ENCODE measurements at places on chromosomes 6 and 20. TPM values are rescaled to one million over a fixed set of nuclear protein-coding genes. Genes with fewer than 3 reads are reported as not detected.

DNA sequence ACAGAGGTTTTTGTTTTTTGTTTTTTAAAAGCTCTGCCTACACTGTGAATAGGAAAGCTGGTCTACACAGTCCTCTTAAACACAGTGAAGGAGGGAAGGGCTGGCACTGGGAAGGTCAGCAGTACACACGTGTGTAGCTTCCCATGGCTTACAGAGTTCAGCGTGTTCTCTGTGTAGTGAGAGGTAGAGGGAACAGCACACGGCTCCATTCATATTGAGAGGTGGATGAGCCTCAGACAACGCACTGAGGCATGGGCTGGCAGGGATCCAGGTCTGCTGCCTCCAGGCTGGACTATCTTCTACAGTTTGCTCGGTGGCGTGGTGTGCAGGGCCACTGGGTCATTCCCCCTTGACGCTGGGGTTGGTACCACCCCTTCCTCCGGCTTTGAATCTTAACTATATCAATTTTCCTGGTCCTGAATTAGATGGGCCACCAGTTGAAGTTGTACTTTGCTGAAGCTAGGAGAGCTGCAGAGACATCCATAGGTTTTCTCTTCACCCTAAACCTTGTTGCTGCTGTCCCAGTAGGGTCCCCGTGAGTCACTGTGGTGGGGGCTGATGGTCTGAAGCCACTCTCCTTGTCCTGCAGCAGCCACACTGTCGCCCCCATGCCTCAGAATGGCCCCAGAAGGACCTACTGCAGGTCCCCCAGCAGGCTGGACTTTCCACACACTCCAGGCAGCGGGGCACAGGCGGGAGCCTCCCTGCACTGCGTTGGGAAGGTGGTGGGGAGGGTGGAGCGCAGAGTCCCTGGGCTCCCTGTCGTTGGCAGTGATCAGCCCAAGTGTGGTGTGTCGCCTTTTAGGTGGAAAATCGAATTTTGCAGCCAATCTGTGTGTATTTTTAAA, 2.0 kb downstream of the ARFGAP1 start:
- peak; percentile 76 for DNase-seq

GRCh38 chr6:144581812-144582537, 296.8 kb downstream of the UTRN start:
- peak; percentile 65 for DNase-seq

DNA sequence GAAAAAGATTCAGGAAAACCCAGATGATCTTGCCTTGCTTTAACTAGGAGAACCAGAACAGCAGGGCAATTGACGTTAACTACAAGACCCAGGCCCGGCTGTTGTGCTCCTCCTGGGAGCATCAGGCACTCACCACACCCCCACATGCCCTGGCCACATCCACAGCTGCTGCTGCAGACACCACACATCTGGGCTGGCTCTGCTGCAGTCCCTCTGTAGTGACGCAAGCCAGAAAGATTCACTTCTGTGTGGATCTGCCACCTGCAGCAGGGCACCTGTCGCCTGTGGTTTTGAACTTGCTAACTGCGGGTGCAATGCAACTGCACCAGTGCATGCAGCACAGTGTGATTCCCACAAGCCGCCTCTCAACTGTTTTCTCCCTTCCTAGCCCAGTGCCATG, 228.8 kb downstream of the SYNDIG1 start:
- no peak for DNase-seq

- DNase-seq = no peak
Observed at GRCh38 chr6:166942393-166943168, 13.8 kb downstream of the RNASET2 start.

- peak; percentile 54 for DNase-seq
Observed at GRCh38 chr20:48329676-48330664, 497.8 kb downstream of the PREX1 start.

DNA sequence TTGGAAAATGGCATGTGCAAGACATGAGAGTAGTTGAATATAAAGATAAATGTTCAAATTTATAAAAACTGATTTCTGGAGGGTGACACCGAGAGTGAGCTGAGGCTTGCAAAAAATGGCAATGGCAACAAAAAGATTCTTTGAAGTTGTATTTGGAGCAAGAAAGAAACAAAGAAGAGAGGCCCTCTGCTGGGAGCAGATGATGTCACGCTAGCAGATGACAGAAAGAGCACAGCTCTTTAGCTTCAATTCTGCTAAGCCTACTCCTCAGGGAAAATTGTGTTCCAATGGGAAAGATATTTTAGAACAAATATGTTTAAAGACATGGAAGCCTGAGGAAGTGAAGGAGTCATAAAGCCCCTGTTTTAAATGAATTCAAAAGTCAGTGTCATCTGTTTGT, 125.3 kb upstream of the NOX3 start:
- DNase-seq = peak; percentile 2

- DNase-seq = no peak
Observed at GRCh38 chr6:168369786-168370185, 50.2 kb upstream of the DACT2 start.

- no peak for DNase-seq
Observed at GRCh38 chr6:20817806-20818320, 283.6 kb downstream of the CDKAL1 start.

- no peak for DNase-seq
Observed at GRCh38 chr20:12305188-12305950, 387.7 kb downstream of the BTBD3 start.

GRCh38 chr20:57753332-57754164, 43.7 kb upstream of the PMEPA1 start:
- no peak for DNase-seq

DNA sequence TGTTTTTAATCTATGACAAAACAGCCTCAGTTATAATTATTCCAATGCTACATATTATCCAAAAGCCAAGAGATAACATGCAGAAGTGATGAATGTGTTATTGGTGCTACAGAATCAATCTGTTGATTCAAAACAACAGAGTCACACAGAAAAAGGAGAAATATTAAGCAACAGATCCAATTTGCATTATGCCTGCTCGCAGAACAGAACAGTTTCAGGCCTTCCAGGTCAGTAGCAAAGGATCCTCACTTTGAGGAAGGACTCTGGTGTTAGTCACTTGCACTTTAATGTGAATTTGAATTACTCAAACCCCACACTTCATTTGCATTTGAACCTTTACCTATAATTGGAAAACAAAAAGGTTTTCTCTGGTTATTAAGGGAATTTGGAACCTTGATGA, 198.6 kb upstream of the NT5E start:
- no peak for DNase-seq

- DNase-seq = no peak
Observed at GRCh38 chr6:155801046-155801445, 345.4 kb upstream of the NOX3 start.

DNA sequence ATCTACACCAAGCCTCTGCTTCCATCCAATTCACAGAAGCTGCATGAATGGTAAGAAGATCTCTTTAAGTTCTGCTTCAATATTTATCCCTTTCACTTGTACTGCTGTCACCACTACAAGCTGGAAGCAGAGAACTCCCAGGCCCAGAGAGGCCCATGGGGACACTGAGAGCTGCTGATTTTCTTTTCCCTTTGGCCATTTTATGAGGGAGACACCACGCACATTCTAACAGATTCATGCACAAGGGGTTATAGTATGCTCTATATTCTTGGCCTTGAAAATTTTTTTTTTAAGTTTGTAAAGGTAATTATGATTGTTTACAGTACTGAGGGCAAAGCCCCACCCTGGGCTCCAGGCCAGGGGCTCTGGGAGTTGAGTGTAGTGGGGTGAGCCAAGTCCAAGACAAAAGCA, 88.4 kb downstream of the MYB start:
- no peak for DNase-seq

GRCh38 chr6:141426400-141426980, 706.2 kb upstream of the GJE1 start:
- peak; percentile 4 for DNase-seq

DNA sequence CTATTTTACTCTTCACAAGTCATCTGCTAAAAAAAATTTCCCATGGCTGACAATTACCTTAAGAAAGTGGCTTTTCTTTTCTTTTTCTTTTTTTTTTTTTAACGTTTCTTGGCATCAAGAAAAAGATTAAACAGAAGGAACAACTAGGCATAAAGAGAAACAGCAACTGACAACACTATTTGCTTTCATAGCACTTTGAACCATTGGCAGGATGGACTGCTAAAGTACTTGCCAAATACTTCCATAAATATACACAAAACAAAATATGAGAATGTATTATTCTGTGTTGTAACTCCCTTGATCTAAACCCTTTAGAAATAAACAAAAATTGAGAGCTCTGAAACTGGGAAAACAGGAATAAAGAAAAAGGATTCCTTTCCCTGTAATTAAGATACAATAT, 20.0 kb upstream of the PLN start:
- DNase-seq = no peak

GRCh38 chr20:13984211-13984610, 6.2 kb downstream of the SEL1L2 start:
- peak; percentile 13 for DNase-seq

DNA sequence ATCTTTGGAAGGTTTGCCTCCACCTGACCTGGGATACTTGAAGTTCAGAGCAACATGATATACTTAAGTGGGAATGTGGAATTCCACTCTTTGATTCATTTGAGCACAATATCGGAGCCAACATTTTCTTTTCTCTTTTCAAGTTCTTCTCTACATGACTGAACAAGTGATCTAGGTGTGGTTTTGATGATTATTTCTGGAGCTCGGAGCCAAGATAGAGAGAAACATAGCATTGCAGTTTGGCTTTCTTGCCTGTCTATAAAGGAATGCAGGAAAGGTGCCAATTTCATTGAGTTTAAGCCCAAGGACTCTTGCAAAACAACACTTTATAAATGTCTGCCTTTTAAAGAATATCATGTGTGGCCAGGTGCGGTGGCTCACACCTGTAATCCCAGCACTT, 124.2 kb upstream of the FAM83B start:
- peak; percentile 10 for DNase-seq

- peak; percentile 100 for DNase-seq
Observed at GRCh38 chr20:1830240-1830639, 65.0 kb upstream of the SIRPA start.

GRCh38 chr6:38310061-38310460, 329.7 kb downstream of the BTBD9 start:
- no peak for DNase-seq

DNA sequence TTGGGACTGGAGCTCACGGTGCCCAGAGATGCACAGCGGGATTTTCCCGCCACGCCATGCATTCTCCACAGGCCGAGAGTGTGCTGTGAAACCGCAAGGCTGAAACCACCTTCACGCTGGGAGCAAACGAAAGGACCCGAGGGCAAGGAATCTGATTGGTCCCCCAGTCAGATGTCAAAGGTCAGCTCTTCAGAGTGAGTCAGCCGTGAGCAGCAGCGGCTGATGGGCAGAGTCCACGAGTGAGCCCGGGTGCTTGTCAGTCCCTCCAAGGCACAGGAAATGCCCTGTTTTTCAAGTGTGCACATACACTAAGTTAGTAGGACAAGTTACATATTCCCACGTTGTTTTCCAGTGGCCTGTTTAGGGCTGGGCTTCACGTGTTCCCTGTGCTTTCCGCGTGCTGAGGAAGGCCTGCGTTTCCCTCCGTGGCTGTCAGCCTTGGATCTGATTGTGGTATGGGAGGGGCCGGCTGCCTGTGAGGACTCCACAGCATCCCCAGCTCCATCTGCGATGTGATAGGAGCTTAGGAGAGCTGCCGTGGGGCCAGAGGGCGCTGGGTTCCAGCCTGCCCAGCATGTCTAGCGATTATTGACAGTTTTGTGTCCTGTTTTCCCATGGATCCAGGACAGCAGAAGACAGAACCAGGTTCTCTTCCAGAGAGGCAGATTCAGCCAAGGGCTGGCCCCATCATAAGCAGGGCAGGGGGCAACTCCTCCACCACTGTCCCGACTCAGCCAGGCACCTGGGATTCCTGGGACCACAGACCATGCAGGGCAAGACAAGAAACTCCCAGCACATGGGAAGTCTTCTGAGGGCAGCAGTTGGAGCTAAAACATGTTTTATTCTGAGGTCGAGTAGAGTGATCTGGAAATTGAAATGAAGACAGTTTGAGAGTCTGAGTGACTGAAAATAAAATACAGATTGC, 38.2 kb upstream of the FRMD1 start:
- DNase-seq = no peak

DNA sequence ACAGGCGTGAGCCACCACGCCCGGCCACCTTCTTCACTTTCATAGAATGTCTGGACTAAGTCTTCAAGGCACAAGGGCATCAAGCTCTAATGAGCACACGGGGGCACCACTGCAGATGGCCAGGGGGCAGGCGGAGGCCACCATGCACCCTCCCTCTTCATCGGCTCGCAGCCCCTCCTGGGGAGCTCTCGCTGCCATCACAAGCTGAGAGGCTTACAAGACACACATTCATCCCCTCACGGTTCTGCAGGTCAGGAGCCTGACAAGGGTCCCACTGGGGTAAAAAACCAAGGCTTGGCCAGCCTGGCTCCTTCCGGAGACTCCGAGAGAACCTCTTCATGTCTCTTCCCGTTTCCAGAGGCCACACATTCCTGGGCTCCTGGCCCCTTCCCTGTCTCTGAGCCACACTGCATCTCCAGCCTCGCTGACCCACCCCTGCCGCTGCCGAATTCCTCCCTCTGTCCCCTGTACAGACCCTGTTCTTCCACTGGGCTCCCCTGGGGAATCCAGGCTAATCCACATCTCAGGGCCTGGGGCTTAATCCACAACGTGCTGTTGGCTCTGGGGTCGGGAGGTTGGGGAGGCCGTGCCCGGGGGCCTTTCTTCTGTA, 19.8 kb downstream of the DLL1 start:
- no peak for DNase-seq

- DNase-seq = peak; percentile 44
Observed at GRCh38 chr20:39829256-39829655, 859.8 kb downstream of the MAFB start.

GRCh38 chr20:49938173-49939163, 2.3 kb downstream of the RNF114 start:
- peak; percentile 83 for DNase-seq

MYL9 gene
- total RNA-seq = 172 TPM

GGTLC1 gene
- total RNA-seq = not detected

LRRC1 gene
- 5.6 TPM for total RNA-seq

C6orf58 gene
- total RNA-seq = not detected

BTNL2 gene
- not detected for total RNA-seq

SALL4 gene
- total RNA-seq = not detected

C6orf132 gene
- 5.2 TPM for total RNA-seq

FAM50B gene
- total RNA-seq = 6.1 TPM

SLC16A10 gene
- total RNA-seq = not detected

SCRT2 gene
- not detected for total RNA-seq

TAGAP gene
- total RNA-seq = not detected

HCK gene
- not detected for total RNA-seq

SMOC2 gene
- total RNA-seq = not detected

FERMT1 gene
- total RNA-seq = 4.2 TPM

ANKRD66 gene
- total RNA-seq = not detected

C2 gene
- total RNA-seq = 1.3 TPM
